ENCODE measurements at places on chromosomes 2 and 18.

DNA sequence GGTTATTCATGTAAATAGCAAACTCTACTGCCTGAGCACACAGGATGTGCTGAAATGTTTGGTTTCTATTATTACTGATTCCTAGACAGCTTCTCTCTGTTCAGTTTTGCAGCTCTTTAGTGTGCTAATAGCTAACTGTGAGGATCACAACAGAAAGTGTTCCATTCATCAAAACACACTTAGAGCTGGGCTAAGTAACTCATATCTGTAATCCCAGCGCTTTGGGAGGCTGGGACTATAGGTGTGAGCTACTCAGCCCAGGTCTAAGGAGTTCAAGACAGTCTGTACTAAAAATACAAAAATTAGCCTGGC is 63.2 kb downstream of the MOGAT1 start:
- no peak for DNase-seq

- no peak for DNase-seq
Observed at GRCh38 chr2:10863047-10863446, 48.7 kb upstream of the KCNF1 start.

DNA sequence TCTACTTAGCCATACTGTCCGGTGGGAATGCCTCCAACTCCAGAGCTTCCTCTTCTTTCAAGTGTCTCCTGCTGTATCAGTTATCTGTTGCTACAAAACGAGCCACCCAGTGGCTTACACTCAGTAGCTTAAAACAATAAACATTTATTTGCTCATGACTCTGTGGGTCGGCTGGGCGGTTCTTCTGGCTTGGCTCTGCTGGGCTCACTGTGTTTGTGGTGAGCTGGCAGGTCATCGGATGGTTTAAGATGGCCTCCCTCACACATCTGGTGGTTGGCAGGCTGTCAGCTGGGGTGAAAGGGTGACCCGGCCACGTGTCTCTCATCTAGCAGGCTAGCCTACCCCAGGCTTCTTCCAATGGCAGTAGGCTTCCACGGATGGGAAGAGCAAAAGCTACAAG is 122.4 kb upstream of the SLC1A4 start:
- DNase-seq = no peak

GRCh38 chr18:59783138-59783537 is 85.9 kb upstream of the CCBE1 start:
- DNase-seq = no peak

Measured in D721Med (cell line).